ENCODE measurements at places on chromosomes 2 and 18.

- DNase-seq: no peak
Measured at GRCh38 chr2:143608063-143608423, 478.8 kb downstream of the ARHGAP15 start.

DNA sequence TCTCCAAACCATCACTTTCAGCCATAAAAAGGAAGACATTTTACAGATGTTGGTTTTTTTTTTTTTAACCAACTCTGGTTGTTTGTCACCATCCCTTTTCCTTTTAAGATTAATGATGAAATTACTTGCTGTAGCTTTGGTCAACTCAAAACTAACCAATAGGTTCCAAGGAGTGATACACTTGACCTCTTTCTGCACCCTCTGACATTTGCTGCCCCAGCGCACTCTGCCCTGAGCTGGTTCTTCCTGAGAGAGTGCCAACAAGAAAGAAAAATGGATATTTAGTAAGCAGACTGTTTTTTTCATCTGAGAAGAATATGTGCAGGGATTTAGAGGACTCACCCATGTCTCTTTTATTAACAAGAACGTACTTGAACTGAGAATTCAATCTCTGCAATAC, 520.0 kb downstream of the TXNL1 start:
- DNase-seq: no peak

- DNase-seq: no peak
Measured at GRCh38 chr18:76373297-76373696, 121.7 kb downstream of the ZNF516 start.

DNA sequence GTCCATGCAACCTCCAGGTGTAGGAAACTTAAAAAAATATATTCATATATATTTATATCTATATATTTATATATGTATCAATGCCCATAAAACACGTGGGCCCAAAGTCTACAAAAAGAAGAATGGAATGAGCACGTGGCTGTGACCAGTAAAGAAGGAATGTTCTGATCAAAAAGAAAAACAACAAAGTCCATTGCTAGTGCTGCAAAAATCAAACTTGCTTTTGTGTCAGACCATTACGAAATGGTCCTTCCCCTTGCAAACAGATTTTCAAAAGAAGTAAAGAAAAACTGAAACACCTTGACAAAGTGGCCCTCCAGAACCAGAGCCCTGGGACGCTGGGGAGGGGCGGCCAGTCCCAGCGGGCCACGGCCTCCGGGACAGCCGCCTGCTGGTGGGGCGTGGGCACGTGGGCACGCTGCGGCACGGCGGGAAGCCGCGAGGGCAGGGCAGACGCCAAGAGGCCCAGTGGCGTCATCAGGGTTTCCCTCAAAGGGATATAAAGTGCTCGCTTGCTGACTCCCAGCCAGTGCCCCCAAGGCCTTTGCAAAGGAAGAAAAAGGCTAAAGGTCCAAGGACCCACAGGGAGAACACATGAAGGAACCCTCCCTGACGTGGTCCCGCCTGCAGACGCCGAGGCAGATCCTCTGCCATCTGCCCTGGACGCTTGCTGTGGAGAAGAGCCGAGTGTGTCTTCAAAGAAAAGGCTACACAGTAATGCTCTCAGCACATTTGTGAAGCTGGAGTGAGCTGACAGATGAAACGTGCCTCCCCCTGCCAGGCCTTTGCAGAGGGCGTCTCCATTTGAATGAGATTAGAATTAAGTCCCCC, 201.8 kb downstream of the TWIST2 start:
- no peak for DNase-seq

DNA sequence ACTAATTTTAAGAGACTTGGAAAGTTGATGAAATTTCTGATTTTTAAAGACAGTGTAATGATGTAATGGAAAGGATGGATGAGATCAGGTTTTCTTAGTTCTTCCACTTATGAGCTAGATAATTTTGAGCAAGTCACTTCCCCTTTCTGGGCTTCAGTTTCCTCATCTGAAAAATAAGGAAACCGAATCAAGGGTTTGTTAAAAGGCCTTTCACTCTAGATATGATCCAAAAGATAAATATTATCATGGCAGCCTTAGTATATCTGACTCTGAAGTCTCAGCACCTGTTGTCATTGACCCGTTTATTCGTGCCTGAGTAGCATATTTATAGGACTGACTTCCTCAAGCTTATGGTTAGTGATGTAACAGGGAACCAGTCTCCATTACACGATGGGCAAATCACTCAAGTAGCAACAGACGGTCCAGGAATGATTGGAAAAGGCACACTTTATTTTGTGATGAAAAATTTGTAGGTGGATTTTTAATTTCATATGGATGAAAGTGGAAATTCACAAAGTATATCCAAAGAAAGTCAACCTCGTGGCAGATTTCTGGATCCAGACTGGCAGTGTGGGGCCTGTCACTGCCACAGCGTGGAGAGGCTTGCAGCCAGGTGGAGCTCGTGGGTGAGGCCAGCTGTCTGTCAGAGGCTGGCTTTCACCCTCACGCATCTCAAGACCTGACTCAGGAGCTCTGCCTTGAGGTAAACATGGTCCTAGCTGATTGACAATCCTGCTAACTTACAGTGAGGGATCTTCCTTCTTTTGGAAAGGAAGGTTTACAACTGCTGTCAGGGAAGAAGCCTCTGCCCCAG, 137.9 kb upstream of the CXCR4 start:
- DNase-seq: peak; percentile 25

DNA sequence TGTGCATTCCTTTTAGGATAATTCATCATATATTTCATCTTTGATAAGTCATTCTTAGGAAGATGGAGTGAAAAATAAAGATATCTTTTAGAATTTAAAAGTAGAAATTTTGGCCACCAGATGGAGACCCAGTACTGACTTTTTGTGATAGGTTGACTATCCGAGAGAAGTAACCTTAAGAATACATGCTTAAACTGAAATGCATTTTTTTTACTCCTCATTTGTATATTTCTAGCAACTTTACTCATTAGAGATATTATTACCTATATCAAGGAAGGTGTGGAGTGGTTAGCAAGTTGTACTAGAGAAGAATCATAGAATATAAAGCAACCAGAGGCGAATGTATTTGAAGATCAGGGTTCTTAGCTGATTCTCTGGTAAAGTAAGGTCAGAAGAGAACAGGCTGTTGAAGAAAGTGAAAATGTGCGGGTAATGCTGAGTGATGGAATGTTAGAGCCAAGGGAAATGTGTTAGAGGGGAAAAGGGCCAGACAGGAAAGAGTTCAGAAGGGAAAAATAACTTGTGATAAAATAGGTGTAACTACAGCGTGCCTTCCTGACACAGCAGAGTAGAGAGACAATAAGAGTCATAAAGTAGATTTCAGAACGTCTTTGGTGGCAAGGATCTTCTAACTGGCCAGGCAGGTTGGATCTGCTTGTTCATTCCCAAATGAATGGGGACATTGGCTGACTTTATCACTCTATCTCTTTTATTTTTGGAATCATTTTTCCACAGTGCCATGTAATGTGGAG, 52.3 kb downstream of the TDRD15 start:
- no peak for DNase-seq

- no peak for DNase-seq
Measured at GRCh38 chr18:25819746-25820363, 270.6 kb downstream of the SS18 start.

DNA sequence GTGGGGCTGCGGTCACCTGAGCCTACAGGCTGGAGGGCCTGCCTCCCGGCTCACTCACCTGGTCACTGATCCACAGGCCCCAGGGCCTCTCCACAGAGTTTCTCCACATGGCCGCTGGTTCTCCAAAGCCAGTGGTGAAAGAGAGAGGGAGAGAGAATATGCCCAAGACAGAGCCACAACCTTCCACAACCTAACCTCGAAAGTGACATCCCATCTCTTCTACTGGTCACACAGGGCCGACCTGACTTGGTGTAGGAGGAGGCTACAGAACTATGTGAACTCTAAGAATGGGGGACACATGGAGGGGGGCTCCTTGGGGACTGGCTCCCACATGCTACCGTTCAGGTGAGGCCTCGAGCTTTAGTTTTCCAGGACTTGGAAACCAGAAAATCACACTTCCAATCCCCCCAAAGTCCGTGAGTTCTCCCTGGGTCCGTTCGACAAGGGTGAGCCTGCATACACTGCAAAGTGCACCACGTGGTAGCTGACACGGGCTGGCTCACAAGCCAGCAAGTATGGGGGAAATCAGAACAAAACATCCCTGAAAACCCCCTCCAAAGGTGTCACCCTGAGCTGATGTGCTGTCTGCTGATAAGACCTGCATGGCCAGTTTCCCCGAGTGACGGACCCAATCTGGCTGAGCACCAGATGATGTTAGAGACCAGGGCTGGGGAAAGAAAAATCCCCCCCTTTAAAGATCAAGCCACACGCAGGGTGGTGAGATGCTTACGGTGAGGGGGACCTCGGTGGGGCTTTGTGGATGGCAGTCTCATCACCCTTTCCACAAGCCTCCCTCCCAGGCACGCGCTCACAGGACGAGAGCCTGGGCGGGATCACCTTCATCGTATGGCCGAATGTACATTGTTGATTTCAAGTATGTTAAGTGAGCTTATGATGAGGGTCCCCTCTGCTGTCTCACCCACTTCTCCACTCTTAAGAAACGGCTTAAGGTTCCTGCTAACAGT, 54.2 kb upstream of the SEMA4C start:
- peak; percentile 34 for DNase-seq

GRCh38 chr2:68807821-68808266, 63.4 kb downstream of the BMP10 start:
- no peak for DNase-seq

DNA sequence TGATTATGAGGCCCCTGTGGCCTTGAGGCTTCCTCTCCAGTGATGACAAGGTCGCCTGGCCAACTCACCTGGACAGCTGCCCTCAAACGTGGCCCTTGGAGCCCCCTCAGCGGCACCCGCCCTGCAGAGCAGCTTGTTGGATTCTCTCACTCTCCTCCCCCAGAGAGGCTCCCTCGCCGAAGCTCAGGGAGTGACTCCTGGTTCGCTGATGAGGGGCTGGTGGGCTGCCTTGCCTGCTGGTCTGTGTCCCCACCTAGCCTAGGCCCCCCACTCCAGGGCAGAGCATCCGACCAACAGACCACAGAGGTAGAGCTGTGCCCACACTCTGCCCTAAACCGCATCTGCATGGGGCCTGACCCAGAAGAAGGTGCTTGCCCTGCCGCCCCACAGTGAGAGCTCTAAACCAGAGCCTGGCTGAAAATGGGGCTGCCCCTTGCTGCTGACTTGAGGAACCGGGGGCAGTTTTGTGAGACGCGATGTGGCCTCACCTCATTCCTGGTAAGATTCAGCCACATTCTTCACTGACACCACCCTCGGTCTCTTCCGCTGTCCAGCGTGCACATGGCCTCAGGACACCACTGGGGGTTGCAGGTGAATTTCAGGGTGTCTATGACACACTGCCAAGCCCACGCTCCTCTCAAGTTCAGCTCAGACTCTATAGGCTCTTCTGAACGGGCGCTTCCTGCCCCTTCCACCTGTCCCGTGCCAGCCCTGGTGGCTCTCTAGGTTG, 131.6 kb downstream of the CABLES1 start:
- no peak for DNase-seq

- no peak for DNase-seq
Measured at GRCh38 chr2:121949271-121949670, 193.8 kb downstream of the TSN start.

All from activated naive CD4-positive, alpha-beta T cell (primary cell).